ENCODE measurements at places on chromosomes 2 and 18. TPM values are rescaled to one million over a fixed set of nuclear protein-coding genes. Genes with fewer than 3 reads are reported as not detected.

DNA sequence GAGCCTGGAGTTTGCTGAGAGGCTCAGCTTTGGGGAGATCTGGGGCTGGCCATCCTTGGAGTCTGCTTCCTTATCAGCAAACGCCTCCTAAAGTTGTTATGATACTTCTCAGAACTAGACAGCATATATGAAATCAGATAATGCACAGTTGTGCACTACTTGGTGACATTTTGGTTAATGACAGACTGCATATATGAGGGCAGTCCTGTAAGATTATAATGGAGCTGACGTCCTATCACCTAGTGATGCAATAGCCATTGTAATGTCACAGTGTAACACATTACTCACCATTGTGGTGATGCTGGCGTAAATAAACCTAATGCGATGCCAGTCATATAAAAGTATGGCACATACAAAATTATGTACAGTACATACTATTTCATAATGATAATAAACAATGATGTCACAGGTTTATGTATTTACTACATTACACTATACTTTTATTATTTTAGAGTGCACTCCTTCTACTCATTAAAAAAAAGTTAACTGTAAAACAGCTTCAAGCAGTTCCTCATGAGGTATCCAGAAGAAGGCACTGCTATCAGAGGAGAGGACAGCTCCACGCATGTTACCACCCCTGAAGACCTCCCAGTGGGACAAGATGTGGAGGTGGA is 298.1 kb upstream of the REV1 start:
- peak; percentile 83 for ATAC-seq

- ATAC-seq: no peak
Measured at GRCh38 chr2:54285451-54285850, 29.4 kb upstream of the TSPYL6 start.

- ATAC-seq: no peak
Measured at GRCh38 chr2:226838722-226839121, 2.9 kb downstream of the RHBDD1 start.

The FSHR gene
- not detected for total RNA-seq

The MEP1B gene
- total RNA-seq: 0.13 TPM

The LONRF2 gene
- total RNA-seq: 0.10 TPM
